ENCODE measurements at places on chromosomes 16 and 17.
A peak's percentile ranks its signal among the peaks of the same experiment; 100 is the strongest.

DNA sequence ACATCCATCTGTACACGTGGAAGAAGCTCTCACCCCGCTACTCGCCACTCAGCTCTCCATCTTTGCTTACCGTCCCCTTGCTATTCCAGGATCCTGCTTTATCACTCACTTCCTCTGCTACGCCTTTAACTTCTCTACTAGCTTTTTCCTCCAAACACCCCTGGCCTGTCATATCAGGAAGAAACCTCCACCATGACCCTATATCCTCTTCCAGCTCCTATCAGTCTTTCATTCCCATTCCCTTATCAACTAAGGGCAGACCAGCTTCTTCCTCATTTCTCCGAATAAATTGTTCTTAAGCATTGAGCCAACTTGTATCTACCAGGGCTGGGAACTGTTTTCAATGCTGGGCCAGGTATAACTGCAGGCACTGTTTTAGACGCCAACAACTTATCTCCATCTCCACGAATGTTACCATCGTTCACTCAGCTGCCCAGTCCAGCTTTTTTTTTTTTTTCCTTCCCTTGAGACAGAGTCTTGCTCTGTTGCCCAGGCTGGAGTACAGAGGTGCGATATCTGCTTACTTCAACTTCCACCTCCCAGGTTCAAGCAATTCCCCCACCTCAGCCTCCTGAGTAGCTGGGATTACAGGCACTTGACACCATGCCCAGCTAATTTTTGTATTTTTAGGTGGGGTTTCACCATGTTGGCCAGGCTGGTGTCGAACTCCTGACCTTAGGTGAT is 4.3 kb downstream of the IQCK start:
- DNase-seq: no peak

DNA sequence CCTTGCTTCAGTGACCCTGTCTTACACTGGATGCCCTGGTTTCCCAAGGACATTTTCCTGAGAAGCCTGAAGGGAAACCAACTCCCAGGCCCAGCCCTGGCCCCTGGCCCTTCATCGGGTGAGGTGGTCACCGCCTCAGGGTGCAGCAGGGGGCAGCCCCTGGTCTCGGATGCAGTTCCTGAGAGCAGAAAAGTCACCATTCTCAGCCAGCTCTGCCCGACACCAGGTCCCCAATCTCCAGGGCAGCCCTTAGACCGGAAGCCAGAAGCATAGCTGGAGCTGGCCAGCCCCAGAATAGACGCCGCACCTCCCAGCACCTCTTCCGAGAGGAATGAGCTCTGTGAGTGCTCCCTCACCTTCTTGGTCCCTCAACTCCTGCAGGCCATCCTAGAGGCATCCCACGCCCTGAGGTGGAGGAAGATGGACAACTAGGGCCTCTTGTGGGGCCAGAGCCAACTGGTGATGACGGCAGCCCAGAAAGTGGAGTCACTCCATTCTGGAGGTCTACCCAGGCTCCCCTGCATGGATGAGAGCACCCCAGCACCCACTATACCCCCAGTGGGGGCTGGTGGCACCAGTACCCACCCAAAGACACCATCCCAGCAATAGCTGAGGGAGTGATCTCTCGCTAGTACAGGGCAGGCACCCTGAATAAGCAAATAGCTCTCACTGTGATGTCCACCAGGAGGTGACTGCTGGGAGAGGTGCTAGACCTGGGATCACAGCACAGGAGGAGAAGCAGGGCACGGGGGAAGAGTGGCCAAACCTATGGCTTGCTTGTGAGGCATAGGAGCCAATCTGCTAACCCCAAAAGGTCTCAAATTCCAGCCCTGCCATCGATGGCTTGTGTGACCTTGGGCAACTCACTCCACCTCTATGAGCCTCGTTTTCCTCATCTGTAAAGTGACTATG is 56.2 kb downstream of the TK2 start:
- no peak for DNase-seq

DNA sequence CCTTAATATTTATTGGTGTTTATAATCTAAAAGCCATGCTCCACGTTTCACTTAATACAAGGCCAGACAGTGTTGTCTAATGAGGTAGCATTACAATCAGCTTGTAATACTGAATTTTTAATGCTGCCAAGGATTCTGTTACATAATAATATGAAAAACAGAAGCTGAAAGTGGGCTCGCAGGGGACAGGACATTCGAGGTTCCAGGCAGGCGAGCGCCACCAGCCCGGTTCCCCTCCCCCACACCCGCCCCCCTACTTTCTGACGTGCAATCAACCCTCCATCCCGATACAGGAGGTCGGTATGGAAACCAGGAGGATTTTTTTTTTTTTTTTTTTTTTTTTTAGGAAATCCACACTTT is 6.2 kb upstream of the ZFHX3 start:
- no peak for DNase-seq

DNA sequence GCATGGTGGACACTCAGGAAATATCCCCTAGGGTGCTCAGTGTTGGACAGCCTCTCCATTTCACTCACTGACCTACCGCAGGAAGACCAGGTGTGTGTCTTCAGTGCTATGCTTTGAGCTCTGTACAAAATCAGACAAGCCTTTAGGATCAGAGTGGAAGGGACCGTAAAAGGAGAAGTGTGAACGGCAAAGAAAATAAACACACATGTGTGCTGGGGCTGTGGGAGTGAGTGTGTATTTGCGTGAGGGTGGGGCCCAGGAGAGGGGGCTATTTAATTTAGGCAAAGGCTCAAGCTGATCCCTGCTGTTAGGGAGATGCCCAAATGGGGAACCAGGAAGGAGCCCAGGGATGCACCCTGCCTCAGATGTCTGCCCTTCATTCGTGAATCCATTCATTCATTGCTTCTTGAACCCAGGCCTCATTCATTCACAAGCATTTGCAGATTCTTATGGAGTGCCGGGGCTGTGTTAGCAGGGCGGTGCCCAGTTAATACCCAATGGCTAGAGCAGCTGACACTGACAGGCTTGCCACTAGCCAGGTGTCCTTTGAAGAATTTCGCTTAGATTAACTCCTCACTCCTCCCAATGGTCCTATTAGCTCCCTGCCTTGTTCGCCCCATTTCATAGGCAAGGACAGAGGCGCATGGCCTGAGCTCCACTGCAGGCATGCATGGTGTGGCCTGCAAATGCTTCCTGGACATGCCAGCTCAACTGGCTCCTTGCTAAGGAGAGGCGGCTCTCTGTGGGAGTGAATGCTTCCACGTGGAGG is 296.7 kb upstream of the FOXF1 start:
- no peak for DNase-seq

- peak; percentile 75 for DNase-seq
Measured at GRCh38 chr17:44331249-44331760, 6.7 kb upstream of the SLC25A39 start.

DNA sequence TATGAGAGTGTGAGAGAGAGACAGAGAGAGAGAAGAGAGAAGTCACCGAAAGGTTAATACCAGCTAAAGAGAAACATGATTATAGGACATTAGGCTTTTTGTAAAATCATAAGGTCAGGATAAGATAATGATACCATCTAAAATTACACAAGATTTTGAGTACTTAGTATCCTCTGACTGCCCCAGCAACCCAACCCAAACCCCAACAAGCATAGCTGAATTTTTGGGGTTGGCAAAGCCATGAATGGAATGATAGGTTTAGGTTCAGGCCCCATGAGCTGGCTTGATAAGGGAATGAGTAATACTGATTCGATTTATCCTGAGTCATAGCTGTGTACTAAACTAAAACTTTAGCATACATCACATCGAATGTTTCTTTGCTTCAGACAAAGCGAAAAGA is 259.5 kb downstream of the IRX3 start:
- no peak for DNase-seq

DNA sequence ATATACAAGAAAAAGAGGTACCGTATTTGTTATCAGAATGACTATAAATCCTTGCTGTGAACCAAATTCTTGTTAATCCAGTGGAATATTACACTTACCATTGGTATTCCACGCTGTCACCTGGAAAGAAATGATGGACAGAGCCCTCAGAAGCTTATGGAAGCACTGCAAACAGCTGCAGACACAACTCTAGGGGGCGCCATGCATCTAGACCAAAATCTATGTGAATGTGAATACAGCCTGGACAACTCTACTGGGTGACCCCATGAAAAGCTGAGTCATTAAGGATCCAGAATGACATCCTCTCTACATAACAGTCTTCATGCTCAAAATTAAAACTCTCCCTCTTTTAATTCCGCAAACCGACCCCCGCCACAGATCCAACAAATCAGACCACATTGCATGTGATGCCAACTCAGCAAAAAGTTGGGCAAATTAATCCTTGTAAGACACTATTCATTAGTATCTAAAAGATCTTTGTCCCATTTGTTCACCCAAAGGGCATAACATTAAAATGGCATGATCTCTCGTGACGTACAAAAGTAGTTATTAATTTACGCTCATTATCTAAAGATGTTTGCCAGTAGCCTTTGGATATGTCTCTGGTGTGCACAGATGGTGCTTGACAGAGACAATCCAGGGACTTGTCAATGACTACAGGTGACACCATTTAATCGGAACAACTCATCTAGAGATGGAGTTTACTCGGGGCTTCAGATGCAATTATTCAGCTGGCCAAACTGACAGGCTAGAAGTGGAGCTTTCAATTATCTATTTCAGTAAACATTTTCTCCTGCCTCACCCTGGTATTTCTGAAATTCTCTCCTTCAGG is 552.7 kb upstream of the PSMD7 start:
- peak; percentile 11 for DNase-seq

DNA sequence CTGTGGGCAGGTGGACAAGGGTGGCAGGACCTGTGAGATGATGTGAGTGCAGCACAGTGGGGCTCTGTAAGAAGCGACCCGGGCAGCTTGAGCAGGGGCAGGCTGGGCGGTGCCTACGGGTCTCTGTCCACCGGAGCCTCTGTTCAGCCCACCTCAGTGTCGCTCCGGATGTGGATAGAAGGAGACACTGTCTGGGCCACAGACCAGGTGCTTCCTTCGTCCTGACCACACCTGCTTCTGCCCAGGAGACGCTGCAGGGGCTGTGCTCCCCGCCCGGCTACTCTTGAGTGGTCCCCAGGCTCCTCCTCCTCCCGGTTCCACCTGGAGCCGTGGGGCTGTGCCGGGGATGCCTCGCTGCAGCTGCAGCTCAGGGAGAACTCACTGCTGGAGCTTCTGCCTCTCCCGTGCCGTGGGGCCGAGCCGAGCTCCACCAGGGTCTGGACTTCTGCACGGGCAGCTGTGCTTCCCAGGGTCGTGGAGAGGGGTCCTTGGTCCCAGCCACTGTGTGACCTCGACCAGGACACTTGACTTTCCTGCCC is 21.5 kb downstream of the METRNL start:
- DNase-seq: no peak

DNA sequence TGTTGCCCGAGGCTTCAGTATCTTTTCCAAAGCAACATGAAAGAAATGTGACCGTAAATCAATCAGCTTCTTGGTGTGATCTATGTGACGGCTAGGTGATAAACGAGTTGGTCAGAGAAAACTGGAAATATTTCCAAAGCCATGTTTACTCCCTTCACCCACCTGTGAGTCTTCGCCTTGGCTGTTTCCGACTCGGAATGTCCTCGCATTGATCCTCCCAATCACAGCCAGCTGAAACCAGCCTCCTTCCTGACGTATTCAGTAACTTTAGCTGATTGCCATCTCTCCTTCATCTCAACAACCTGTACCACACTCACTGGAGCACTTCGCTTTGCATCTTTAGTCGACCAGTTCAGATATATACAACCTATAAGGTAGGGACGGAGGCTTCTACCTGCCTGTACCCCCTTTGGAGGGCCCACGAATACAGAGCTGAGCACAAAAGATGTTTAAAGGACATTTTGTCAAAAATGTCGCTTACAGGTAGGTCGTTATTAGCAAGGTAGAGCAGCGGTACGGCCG is 705 bp downstream of the KRABD2 start:
- DNase-seq: no peak

- DNase-seq: peak; percentile 53
Measured at GRCh38 chr16:66959704-66960161, 1.3 kb upstream of the CES3 start.

DNA sequence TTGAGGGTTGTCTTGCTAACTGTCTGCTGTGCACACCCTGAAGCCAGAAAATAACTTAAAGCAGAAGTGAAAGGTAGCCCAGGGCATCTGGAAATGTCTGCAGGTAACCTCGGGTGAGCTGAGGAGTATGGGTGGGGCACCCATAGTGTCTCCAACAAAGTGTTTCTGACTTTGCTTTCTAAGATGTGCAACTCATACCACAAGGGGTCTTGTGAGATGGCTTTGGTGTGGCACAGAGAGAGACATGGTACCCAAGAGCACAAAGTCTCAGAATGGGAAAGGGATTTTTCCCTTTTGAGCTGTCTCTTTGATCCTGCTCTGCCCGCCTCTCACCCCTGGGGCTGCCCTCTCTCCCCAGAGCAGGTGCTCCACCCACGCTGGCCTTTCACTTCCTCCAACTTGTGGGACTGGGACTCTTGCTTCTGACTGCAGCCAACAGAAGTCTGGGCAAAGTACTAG is 6.9 kb downstream of the CHD9 start:
- DNase-seq: peak; percentile 80
